Osteocyte (in vitro differentiated cells): ENCODE measurements at places on chromosomes 6 and 20. TPM values are rescaled to one million over a fixed set of nuclear protein-coding genes. Genes with fewer than 3 reads are reported as not detected.

DNA sequence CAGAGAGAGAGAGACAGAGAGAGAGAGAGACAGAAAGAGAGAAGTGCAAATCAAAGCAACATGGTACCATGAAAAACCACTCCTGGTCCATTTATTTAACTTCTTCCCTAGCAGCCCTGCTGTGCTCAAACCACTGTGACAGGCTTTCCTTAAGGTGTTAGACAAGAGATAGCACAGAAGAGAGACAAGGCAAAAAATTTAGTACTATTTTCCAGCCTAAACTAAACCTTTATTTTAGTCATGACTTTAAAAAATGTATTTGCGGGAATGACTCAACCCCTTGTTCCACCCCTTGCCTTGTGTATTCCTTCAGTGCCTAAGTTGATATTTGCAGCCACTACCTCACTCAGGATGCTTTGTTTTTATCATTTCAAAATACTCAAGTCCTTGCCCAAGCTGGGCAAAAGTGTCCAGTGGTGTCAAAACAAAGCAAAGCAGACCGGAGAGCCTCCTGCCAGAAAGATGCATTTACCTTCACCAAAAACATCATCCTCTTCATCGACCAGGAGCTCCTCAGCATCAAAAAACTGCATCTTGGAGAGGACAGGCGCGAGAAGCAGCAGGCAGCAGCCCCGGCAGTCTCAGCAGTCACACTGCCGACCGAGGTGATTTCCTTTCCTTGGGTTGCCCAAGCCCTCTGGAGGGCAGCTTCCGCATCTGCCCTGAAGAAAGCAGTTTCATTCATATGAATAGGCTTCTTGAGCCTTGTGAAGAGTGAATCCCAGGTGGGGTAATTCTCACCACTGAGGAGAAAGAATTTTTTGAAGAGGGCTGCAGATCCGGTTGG, at the start of gene RIPOR2:
TSS of gene RIPOR2 (minus strand) at position 595 of the 787 bp plus-strand sequence. CDS start at position 533, 62 bp downstream.
- no peak for DNase-seq

DNA sequence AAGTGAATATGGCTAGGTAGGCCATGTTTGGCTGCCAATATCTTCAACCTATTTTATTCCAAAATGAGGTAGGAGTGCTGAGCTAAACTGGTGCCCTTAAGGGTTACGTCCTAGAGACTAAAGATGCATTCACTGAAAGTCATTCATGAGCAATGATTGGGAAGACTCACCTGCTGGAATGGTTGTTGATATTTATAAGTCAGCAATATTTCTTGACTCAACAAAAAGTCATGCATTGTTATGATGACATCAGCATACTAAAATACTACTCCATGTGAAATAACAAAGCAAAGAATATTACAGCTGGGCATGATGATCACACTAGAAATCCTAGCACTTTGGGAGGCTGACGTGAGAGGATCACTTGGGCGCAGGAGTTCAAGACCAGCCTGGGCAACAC, 17.6 kb upstream of the NUP153 start:
- no peak for DNase-seq

- no peak for DNase-seq
Observed at GRCh38 chr20:22984606-22985005, 50.5 kb upstream of the SSTR4 start.

FAM83C gene
- not detected in 2 replicates for total RNA-seq

GRCh38 chr20:11261533-11262000, 587.8 kb upstream of the JAG1 start:
- DNase-seq, result no peak

- DNase-seq, result no peak
Observed at GRCh38 chr6:100372326-100373091, 92.2 kb downstream of the SIM1 start.

- DNase-seq, result no peak
Observed at GRCh38 chr6:52063584-52064344, 23.6 kb downstream of the PKHD1 start.

DNA sequence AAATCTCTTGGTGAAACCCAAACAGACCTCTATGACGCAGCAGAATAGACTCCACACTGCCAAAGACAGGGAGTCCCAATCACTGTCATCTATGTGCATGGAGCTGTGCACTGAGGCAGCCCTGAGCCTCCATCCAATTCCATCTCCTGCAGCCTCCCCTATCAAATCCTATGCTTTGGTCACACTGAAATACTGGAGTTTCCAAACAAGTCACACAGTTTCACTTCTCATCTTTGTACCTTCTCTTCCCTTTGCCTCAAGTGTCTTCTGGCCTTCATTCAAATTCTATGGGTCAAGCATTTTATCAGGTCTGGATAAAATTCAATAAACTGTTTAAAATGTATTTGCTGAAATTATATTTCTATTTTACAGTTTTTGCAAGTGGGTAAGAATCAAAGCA, 38.5 kb downstream of the FBXL4 start:
- no peak for DNase-seq

COL9A1 gene
- not detected in 2 replicates for total RNA-seq

GRCh38 chr6:163474581-163474980, 60.1 kb downstream of the QKI start:
- no peak for DNase-seq

DNA sequence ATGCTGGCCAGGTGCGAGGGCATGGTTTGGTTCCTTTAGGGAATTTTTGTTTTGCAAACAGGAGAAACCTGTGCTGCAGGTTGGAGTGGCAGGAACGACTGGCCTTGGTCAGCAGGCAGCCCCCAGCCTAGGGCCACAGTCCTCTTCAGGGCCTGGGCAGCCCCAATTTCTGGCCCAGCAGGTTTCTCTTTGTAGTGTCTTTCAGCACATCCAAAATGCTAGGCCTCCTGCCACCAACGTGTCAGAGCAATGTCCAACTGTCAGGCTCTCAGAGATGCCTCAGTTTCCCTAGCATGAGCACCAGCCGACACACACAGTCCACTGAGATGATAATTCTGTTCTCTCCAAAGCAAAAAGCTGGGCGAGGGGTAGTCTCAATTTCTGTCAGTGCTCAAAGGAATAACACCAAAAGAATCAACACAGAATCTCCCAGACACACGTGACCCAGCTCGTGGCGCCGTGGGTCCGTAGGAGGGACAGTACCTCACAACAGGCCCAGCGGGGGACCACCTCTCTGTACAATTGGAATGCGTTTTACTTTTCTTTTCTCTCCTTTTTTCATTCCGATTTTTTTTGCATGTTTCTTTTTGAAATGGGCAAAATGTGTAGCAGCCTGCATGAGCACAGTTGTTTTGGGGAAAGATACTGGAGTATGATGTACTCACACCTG, 125.9 kb downstream of the TAF4 start:
- DNase-seq, result no peak

TFEB gene
- total RNA-seq, result 8.9 and 11.1 TPM in 2 replicates

GRCh38 chr20:19794941-19795340, 36.9 kb downstream of the RIN2 start:
- DNase-seq, result no peak

GRCh38 chr20:54356801-54357200, 118.6 kb upstream of the DOK5 start:
- DNase-seq, result no peak

DNA sequence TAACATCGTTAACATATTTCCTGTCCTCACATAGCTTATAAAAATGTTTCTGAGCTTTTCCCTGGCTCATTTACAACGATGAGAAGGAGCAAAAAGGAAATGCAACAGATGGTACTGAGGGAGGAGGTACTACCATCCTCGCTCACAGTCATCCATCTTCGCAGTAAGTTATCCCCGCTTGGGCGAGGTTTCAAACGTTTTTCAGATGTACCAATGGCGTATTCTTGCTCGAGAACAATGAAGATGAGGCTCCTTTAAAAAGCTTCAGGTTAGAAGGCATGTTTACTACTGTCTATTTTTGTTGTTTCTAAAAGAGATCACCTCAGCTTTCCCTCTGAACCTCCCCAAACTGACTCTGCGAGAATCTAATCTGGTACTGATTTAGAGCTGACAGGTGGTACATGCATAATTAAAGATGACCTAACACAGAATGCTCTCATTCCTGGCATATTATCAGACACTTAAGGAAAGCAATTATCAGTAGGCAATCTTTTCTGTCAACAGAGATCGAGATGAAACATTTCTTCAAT, 178.7 kb downstream of the GJA10 start:
- no peak for DNase-seq

CLVS2 gene
- total RNA-seq, result not detected in 2 replicates

- peak; percentile 65 for DNase-seq
Observed at GRCh38 chr20:19026121-19026878, 186.1 kb upstream of the SLC24A3 start.

GABRR1 gene
- not detected in 2 replicates for total RNA-seq

DNA sequence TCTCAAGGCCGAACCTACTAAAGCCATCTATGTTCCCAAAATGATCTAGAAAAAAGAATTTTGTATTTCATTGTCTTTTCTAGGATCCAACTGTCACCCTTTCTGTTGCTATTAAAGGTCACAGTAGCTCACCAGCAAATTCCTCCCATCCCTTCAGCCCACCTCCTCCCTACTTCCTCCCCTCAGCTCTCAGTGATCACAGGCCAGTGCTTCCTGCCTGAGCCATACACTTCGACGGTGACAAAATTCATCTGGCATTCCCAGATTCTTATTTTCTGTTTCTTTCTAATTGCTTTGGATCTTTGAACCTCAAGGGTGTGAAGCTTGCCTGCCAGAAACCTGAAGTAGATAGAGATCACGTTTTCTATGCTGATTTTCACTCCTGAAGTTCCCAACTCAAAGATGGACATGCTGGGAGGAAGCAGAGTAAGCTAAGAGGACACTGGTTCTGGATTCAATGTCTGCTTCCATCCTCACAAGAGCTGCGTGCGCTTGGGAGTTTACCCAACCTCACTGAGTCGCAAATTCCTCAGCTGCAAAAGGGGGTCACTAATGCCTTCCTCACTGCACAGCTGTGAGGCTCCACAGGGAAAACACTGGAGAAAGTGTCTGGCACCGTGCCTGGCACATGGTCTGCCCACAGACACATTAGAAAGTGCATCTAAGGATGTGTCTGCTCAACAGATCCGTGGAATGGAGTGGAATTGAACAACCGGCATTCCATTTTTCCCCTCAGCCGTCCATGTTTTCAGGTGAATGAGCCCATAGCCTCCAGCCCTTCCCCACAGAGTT, 34.5 kb downstream of the MDGA1 start:
- DNase-seq, result no peak

DNA sequence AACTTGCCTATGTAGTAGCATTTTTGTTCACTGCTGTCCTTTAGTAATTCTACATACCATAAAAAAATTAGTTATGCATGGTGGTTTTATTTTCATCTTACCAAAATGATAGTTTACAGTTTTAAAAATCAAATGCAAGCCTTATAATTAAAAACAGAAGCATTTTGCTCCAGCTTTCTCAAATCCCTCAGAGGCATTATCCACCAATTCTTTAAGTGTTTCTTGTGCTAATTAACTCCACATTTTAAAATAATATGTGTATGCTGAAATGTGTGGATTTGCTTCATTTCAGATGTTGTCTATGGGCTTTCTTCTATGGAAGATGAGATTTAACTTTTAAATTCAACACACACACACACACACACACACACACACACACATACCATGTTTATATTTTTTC, 49.3 kb downstream of the PCSK2 start:
- no peak for DNase-seq

- DNase-seq, result no peak
Observed at GRCh38 chr20:11556410-11556809, 361.3 kb upstream of the BTBD3 start.

GRCh38 chr6:28224131-28225055, 682 bp upstream of the ZSCAN9 start:
- DNase-seq, result no peak

C4B gene
- 10.5 and 11.8 TPM in 2 replicates for total RNA-seq

DNA sequence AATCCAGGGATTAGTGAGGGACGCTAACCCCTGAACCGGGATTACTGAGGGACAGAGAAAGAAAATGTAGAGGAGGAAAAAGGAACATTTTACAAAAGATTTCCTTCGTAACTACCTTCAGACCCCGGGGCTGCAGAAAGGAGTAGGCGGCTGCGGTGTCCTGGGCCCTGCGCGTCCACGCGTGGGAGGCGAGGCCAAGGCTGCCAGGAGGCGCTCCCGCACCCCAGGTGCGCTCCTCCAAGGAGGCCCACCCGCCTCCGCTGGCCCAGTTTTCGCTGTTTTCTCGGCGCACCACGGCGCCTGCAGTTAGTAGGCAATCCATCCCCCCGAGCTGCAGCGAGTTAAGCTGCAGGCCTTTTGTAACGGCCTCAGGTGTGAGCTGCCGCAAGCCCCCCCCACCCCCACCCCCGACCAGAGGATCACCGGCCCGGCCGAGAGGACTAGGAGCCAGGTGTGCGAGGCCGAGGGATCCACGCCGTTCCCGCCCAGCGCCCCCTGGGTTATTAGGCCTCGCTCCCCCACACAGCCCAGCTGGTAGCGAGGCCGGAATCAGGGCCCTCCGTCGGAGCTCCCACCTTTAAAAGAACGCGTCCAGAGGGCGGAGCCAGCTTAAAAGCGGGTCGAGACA, 380.3 kb upstream of the ARID1B start:
- DNase-seq, result no peak

- DNase-seq, result no peak
Observed at GRCh38 chr6:149179431-149179830, 138.1 kb upstream of the TAB2 start.

- DNase-seq, result no peak
Observed at GRCh38 chr20:25148181-25148981, 47.1 kb upstream of the ENTPD6 start.

GRCh38 chr20:64057628-64058498, 5.1 kb upstream of the TCEA2 start:
- peak; percentile 90 for DNase-seq

DNA sequence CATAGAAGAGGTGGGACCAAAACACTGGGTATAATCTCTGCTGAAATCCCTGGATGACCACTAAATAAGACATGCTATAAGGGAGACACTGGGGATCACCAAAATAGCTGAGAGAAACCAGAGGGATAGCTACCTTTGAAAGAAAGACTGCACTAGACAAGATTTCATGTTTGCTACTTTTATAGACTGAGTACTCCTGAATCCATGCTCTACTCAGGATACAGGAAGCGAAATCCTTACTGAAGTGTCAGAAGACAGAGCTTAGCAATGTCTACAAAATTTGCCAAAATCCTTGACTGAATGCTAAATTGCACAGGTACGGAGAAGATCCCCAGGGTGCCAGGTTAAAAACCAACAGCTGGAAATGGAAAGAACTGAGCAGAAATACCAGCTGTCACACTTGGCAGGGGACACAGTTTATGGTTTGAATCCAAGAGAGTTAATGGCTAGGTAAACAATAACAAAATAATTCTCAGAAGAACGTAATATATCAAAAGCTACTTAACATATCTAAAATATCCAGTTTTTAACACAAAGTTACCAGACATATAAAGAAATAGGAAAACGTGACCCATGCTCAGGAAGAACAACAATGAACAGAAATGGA, 125.4 kb downstream of the MAN1A1 start:
- no peak for DNase-seq

CD40 gene
- total RNA-seq, result 1.6 and 2.2 TPM in 2 replicates

DNA sequence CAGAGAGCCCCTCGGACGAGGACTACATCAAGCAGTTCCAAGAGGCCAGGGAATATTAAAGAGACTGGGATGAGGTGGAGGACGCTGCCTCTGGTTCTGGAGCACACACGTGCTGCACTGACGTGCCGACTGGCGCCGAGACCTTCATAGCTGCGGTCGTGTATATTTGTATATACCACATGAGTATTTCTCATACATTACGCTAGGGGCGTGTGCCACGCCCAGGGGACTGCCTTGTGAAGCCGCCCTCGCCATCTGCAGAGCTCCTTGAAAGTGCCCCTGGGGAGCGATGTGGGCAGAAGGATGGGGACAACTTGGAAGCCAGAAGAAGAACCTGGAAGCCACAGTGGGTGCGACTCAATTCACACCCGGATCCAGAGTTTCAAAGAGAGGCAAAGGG, 78.3 kb downstream of the ISM1 start:
- DNase-seq, result no peak

- DNase-seq, result no peak
Observed at GRCh38 chr6:91786474-91787184, 1199.8 kb upstream of the MAP3K7 start.
